Thymus (tissue), 14 donors: ENCODE measurements at places on chromosomes 3 and 15. TPM values are rescaled to one million over a fixed set of nuclear protein-coding genes. Genes with fewer than 3 reads are reported as not detected.

The NANOGP8 gene
- total RNA-seq = not detected

The NUSAP1 gene
- 152 TPM for total RNA-seq

The TAMM41 gene
- total RNA-seq = 8.0 TPM

The SCG5 gene
- 2.0 TPM for total RNA-seq

The ACTRT3 gene
- total RNA-seq = 1.0 TPM

The MESP1 gene
- 0.38 TPM for total RNA-seq

The FYCO1 gene
- 7.8 TPM for total RNA-seq

The SAMMSON gene
- total RNA-seq = under 0.01 TPM

DNA sequence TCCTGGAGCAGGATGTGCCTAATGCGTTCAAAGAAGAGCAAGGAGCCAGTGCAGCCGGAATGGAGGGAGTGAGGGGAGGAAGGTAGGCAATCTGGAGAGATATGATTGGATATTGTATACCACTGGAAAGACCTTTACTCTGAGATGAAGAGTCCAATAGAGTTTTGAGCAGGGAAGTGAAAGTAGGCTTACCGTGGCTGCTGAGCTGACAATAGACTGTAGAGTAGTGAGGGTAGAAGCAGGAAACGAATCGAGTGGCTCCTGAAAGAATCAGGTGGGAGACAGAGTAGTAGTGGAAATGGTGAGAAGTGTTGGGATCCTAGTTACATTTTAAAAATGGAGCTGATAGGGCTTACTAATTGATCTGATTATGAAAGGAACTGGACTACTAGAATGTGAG lies 51.8 kb upstream of the NUDT16 start:
- no peak for DNase-seq

GRCh38 chr3:42298259-42298658 lies 32.3 kb upstream of the CCK start:
- DNase-seq = no peak

GRCh38 chr3:12228461-12228860 lies 60.4 kb upstream of the PPARG start:
- DNase-seq = no peak

DNA sequence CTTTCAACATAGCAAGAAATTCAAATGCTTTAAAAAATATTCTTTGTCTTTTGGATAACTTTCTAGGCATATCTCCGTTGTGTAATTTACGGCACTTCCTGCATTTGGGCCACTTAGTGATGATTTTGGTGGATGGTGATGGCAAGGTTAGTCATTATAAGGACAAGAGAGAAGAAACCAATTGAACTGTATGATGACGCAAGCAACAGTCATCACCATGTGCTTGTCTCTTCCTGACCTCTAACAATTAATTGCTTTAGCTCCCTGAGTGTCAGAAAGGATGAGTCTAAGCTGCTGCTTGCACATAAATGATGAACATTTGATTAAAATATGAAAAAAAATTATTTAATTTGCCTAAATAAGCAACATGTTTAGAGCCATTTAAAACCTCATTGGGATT lies 11.3 kb upstream of the P2RY12 start:
- DNase-seq = no peak

DNA sequence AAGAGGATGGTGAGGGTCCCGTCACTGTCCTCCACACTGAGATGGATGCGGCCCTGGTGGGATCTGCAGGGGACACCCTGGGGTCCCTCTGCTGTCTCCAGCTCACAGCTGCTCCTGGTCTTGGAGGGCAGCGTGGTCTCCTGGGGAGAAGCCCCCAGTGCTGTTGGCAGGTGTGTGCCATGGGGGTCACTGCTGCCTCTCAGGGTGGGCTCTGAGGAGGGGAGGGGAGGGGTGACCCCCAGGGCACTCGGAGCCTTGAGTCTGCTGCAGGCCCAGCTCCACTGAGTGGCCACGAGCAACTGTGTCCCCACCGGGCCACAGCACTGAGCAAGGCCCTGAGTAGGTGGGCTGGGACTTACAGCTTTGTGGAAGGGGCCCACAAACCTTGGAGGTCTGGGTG lies 34.7 kb downstream of the KLHL25 start:
- DNase-seq = no peak

GRCh38 chr3:117398141-117398899 lies 688.7 kb downstream of the TUSC7 start:
- DNase-seq = no peak

- DNase-seq = no peak
Observed at GRCh38 chr3:185317674-185318073, 45.3 kb upstream of the MAP3K13 start.

GRCh38 chr3:42670670-42671069 lies 14.7 kb upstream of the KLHL40 start:
- no peak for DNase-seq

GRCh38 chr15:77035999-77036471 lies 34.9 kb downstream of the TSPAN3 start:
- no peak for DNase-seq

GRCh38 chr3:62374341-62375218 lies 1.2 kb upstream of the FEZF2 start:
- no peak for DNase-seq

DNA sequence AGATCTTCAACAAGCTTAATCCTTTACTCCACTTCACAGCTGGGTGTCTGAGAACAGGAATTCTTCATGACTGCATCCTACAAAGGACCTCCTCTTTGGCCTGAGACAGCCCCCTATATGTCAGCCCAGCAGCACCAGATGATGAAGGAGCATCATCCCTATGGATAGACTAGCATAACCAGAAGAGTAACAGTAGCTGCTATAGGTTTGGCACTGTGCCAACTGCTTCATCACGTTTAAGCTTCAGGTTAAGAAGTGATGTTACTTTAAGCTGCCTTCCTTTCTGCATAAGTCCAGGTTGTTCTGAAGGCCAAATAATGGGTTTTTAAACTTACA lies 50.6 kb downstream of the CMSS1 start:
- DNase-seq = no peak

DNA sequence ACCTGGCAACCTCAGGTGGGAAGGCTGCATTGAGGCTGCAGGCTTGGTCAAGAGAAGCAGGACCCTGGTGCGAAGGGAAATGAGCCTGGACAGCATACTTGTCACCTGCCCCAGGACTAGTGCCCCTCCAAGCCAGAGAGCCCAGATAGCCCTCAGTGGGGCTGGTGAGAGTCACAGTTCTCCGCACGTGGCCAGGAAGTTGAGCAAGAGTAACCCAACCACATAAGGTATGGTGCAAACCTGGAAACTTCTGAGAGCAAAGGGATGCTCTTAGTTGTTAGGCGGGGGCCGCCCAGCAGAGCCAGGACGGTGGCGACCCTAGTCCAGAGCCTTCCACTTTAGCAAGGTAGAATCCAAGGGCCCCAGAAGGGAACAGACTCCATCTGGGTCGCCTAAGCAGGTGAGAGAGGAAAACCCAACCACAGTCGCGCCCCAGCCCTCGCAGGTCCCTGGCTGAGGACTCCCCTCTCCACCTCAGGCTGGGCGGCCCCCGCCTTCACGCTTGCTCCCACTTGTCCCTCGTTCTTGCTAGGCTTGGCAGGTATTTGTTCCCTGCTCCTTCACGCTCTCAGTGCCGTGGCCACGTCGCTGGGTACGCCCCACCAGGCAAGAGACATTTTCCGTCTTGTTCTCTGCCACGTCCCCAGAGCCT lies 1.1 kb upstream of the VPS18 start:
- DNase-seq = no peak

DNA sequence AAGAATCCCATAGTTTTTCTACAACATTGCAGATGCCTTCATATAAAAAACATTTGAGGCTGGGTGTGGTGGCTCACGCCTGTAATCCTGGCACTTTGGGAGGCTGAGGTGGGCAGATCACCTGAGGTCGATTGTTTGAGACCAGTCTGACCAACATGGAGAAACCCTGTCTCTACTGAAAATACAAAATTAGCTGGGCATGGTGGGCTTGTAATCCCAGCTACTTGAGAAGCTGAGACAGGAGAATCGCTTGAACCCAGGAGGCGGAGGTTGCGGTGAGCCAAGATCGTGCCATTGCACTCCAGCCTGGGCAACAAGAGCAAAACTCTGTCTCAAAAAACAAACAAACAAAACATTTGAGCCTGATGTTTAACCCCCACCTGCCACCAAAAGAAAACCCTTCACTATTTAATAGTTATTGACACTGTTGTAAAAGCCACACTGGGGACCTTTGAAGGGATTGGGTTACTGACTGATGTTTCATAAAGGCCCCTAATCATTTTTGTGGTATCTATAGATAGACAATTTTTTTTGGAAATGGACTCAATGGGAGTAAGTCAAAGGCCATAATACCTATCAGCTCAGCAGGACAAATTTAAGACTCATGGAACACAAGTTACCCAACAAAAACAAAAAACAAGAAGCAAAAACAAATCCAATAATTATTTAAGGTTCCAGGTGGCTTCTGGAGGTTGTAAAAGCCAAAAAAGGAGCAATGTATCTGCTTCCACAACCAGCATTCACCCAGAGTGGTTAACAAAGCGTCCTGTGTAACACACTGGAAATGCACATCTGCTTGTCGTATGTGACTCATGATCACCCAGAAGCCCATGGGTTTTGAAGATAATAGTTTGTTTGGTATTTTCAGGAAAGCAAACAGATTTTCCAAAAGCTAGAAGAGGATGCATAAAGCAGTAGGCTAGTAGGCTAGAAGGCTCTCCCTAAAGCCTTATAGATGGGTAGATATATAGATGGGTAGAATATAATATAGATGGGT lies 41.2 kb downstream of the CDCP1 start:
- DNase-seq = no peak

GRCh38 chr3:15284121-15284889 lies 48.1 kb downstream of the SH3BP5 start:
- DNase-seq = no peak

- peak; percentile 4 for DNase-seq
Observed at GRCh38 chr15:95025924-95026728, 794.8 kb downstream of the MCTP2 start.

DNA sequence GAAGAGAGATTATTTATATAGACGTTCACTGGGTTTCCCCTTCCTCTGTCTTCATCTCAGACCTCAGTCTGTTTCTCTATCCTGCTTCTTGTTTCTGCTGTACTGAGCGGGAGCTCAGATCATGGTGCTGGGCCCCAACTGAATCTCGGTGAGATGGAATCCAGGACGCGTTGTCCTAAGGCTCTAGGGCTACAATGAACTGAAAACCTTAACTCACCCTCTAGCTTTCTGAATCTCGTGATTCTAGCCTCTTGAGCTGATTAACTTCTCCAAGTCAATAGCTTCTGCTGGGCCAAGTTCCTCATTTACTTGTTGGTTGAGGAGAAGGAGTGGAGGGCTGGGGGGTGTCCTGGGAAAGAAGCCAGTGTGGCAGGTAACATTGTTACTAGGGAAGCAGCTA lies 32.7 kb upstream of the MAP3K13 start:
- no peak for DNase-seq

DNA sequence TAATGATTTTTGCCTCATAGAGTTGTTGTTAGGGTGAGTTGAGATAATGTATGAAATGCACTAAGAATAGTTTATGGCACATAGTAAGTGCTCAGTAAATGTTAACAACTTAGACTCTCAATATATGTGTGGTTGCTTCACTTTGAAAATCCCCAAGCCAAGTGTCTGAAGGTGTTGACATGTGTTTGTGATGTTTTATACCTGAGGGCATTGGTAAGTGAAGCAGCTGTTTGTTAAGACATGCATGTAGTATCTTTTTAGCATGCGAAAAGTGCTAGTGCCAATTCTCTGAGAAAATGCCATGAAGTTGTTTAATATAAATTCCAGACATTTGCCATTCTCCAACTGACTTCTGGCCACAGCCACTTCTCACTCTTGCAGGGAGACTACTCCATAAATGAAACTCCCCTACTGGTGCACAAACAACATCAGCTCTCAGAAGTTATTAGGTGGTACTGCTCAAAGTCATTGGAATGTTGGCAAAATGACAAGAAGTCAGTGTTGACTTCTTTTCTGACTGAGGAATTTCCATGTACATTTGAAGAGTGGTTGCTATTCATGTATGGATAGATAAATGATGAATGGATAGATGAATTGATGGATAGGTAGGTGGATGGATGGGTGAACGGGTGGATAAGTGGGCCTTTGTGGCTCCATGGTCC lies 103.6 kb upstream of the NUDT16 start:
- no peak for DNase-seq

- DNase-seq = no peak
Observed at GRCh38 chr3:178405531-178405930, 130.7 kb upstream of the KCNMB2 start.

- no peak for DNase-seq
Observed at GRCh38 chr3:13812034-13812471, 67.8 kb downstream of the WNT7A start.

- no peak for DNase-seq
Observed at GRCh38 chr15:64017591-64018163, 28.6 kb downstream of the DAPK2 start.

DNA sequence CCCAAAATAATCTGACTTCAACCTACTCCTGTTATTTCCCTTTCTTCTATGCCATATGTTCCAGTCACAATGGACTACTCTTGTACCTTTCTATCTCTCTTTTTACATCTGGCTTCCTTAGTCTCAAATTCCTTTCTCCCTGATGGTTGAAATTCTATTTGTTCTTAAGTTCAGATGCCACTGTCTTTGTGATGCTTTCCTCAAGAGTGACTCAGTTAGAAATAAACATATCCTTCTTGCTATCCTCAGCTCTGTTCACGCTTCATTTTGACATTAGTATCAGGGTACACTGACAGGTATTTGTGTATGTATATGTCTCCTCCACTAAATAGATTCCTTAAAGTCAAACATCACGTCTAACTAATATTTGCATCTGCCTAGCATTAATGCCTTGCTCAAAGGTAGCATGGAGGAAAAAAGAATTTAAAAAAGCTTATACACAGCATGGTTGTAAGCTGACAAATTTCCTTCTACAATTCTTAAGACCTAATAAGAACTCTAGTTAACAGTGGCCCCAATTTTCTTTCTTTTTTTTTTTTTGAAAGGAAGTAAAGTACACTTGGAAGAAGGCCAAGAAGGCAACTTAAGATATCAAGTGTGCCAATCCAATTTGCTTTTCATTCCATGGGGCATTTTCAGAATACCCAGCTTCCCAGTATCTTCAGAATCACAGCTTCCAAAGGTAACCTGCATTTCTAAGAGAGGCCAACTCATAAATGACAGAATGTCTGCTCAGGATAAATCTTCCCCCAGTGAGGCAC lies 58.0 kb downstream of the CHAC1 start:
- no peak for DNase-seq

DNA sequence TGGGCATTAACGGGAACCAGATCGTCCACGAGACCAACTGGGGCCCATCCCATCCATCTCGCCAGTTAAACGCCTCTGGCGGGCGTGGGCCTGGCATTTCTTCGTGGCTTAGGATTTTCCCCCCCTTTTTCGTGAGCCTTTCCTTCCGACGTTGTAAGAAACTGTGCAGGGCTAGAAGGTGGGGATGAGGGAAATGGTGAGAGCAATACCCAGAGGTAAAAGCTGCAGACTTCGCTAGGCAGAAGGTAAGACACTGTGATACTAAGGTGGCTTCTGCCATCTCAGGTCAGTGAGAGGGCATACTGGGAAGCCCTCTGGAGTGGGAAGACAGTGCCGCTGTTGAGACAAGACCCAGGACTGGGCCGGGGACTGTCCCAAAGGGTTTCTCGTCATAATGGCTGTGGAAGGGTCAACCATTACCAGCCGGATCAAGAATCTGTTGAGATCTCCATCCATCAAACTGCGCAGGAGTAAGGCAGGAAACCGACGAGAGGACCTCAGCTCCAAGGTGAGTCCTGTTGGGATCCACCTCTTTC lies 666 bp downstream of the MAPKBP1 start:
- no peak for DNase-seq

- DNase-seq = no peak
Observed at GRCh38 chr3:45081506-45082141, 55.5 kb downstream of the CLEC3B start.

GRCh38 chr3:18207226-18207625 lies 217.9 kb downstream of the SATB1 start:
- DNase-seq = no peak
